ENCODE measurements at places on chromosomes 5 and 9.

DNA sequence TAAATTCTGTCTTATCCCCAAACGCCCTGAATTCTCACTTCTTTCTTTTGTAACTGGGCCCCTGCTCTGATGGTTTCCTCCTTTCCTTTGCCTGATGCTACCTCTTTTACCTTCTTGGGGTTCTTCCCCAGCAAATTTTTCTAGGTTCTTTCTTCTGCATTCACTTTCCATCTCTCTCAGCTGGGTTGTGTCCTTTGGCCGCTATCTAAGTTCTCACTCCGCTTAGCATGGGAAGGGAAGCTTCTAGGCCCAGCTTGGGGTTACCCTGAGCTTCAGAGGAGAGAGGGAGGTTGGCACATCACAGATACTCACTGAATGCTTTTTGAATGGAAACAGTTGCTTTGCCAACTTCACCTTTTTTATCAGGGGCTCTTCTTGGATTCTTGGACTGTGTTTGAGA, 17.0 kb downstream of the PALM2AKAP2 start:
- no peak for DNase-seq

DNA sequence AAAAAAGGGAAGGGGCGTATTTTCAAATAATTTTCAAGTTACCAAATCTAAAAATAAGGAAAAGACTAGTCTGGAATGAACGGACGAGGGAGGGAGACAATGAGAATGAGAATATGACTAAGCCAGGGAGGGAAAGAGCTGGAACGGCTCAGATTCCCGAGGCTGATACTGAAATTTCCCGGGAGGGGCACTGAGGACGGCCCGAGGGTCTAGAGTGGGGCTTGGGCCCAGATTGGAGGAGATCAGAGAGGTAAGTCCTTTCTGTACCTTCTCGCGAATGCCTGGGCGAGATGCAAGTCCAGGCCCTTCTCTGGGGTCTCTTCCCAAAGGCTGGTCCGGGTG, 3.4 kb upstream of the CCIN start:
- DNase-seq: no peak

- no peak for DNase-seq
These were observed 22.2 kb upstream of the CXCL14 start for GRCh38 chr5:135600971-135601381.

GRCh38 chr9:129164246-129164930, 13.7 kb downstream of the IER5L start:
- no peak for DNase-seq

DNA sequence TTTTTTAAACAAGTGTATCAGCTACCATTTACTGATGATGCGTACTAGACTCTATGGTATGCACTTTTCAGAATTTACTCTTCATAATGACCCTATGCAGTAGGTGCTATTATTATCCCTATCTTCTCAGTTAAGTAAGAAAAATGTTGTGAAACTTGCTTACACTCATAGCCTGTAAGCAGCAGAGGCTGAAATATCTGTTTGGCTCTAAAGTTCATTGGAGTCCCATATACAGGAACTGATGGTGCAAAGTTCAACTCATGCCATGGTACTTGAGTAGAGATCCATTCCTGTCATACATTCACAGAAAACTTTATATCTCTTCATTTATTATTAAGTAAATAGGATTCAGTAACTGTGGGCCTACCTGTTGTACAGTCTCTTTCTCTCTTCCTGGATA, 41.4 kb upstream of the CCDC112 start:
- DNase-seq: no peak

DNA sequence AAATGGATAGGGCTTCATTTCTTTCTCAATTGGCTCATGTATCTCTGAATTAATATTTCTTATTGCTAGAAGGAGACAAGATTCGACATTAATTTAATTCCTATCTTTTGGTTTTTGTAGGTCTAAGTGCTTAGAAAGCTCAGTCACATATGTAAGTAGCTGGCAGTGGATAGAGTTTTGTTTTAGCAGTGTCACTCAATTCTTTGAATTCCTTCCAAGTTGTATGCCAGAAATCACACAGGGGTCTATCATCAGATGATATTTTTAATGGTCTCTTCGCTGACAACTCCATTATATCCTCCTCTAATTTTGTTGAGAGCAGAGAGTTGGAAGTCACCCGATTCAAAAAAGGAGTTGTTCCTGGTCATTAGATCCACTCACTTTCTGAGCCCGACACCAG, 82.7 kb downstream of the AMBP start:
- no peak for DNase-seq

- DNase-seq: no peak
These were observed 27.7 kb downstream of the ELAVL2 start for GRCh38 chr9:23798325-23798724.

DNA sequence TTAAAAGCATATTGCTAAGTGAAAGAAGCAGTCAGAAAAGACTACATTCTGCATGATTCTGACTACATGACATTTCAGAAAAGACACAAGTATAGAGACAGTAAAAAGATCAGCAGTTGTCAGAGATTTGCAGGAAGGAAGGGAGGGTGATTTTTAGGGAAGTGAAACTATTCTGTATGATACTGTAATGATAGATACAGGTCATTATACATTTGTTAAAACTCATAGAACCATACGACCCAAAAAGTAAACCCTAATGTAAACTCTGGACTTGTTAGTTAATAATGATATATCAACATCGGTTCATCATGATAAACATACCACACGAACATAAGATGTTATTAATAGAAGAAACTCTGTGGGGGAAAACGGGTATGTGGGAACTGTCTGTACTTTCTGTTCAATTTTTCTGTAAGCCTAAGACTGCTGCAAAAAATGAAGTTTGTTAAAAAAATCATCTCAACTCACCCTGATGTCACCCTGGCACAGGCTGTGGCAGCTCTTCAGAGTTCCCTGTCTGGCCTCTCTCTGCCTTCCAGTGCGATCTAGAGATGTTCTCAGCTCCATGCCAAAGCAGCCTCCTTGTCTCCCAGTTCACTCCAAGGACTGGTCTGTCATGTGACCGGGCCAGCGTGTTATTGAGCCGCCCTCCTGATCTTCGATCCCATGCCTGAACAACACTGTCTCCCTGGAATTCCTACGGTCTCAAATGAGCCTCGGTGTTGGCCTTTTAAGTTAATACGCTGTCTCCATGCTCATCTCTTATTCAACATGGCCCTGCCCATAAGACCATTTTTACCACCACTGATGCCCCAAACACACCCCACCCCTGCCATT, 35.4 kb downstream of the PRLR start:
- no peak for DNase-seq

GRCh38 chr5:132114150-132115121, 40.8 kb downstream of the CSF2 start:
- DNase-seq: no peak

DNA sequence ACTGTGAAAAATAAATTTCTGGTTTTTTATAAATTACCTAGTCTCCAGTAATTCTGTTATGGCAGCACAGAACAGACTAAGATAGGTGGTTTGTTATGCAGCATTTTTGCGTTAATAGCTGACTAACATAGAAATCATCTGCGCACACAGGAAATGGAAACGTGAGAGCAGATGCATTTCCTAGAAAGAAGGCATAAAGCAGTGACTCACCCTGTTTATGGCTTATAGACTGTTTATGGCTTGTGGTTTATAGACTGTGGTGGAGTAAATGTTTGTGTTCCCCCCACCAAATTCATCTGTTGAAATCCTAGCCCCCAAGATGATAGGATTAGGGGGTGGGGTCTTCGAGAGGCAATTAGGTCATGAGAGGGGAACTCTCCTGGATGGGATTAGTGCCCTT, 18.3 kb upstream of the OSMR start:
- DNase-seq: no peak

DNA sequence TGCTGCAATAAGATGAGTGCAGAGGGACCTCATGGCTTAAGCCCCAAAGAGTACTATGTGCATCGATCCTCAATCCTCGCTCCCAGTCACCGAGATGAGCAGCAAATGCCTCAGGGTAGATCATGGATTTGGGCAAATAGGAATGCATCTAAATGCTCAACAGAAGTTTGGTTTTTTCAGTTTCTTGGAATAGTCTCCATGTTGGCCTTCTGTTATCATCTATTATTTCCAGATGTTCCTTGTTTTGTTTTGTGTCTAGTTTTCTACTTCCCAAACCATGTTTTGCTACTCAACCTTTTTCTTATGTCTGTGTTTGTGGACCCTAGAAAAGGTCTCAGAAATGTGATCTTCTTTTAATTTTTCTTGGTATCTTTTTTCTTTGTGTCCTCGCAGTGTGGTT, 43.5 kb upstream of the RASGRF2 start:
- DNase-seq: no peak

DNA sequence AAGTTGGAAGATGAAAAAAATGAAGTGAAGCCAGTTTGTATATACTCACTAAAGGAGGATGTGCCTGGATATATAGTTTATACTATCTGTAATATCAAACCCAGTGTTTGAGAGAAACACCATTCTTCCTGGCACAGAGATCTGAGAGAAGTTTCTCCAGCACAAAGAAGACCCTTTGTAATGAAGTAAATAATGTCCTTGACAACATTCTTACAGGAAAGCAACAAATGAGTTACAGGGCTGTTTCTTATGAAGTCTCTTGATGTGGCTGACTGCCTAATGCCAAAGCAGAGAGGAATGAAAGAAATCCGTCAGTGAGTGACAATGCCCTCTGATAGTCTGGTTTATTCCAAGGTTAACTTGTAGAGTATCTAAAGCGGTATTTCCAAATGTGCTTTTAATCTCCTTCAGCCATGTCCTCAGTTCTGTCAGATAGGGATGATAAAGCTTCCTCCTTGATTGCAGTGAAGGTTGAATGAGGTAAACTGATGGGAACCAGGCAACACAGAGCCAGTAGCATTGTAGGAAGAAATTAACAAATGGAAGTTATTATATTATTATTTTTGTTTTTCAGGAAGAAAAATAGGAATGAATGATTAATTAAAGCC, 123.1 kb upstream of the ZNF608 start:
- no peak for DNase-seq

- DNase-seq: peak; percentile 8
These were observed 19.1 kb downstream of the SLC36A3 start for GRCh38 chr5:151284392-151284967.

- DNase-seq: no peak
These were observed 296.1 kb downstream of the YTHDC2 start for GRCh38 chr5:113809626-113810025.

GRCh38 chr5:147481874-147482705, 27.8 kb downstream of the DPYSL3 start:
- DNase-seq: no peak

Data from ACHN (cell line).